ENCODE measurements at places on chromosomes 16 and 17.

DNA sequence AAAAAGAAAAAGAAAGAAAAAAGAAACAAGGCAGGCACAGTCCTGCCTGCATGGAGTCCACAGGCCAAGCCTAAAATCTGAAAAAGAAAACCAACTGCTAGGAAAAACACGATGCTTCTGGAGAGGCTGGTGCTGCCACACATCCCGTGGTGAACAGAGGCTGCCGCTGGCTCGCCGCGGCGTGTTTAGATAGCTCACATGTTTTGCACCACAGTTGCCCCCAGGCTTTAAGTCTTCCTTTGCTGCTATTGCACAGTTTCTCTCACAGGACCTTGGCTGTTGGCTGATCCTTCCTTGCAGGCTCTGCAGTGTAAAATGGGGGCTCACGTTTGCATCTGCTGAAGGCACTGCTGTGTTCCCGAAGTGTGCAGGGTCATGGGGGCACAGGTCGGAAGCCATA lies 8.6 kb downstream of the SLC6A4 start:
- no peak for DNase-seq

DNA sequence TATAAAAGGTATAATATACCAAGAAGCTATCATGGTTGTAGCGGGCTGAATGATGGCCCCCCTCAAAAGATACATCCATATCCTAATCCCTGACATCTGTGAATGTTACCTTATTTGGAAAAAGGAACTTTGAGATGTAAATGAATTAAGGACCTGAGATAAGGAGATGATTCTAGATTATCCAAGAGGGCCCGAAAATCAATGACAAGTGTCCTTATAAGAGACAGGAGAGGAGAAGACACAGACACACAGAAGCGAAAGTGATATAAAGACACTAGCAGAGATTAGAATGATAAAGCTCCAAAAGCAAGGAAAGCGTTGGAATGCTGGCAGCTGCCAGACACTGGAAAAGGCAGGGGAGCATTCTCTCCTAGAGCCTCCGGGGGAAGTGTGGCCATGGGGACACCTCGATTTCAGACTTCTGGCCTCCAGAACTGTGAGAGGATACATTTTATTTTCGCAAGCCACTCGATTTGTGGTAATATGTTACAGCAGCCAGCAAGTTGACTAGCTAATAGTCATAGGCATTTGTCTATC lies 12.5 kb upstream of the GP1BA start:
- DNase-seq, result no peak

GRCh38 chr16:2468725-2469398 lies 2.2 kb upstream of the NTN3 start:
- no peak for DNase-seq

DNA sequence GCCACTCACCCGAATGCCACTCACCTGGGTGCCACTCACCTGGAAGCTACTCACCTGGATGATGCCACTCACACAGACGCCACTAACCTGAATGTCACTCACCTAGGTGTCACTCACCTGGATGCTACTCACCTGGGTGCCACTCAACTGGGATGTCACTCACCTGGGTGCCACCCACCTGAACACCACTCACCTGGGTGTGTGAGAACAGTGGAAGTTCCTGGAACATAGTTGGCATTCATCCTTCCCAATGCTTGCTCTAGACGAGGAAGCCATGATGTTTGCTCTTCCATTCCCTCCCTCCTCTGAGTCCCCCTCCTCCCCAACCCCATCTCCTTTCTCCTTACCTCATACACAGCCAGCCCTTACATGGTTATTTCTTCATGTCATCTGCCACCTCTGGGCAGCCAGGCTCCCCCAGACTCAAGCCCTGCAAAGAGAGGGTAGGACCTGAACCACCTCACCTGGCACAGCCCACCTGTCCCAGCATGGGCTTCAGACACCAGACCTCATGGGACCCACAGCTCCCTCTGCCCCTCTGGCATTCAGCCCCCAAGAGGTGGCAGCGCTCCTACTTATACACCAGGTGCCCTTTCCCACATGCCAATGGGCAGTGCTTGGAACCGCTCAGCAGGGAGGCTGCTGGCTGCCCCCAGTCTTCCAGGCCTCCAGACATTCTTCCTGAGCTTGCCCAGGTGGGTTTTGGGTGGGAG lies 171.8 kb upstream of the FOXF1 start:
- no peak for DNase-seq

GRCh38 chr17:57067781-57068180 lies 17.3 kb upstream of the AKAP1 start:
- no peak for DNase-seq

GRCh38 chr17:72423286-72423589 lies 302.4 kb downstream of the SOX9 start:
- DNase-seq, result no peak

DNA sequence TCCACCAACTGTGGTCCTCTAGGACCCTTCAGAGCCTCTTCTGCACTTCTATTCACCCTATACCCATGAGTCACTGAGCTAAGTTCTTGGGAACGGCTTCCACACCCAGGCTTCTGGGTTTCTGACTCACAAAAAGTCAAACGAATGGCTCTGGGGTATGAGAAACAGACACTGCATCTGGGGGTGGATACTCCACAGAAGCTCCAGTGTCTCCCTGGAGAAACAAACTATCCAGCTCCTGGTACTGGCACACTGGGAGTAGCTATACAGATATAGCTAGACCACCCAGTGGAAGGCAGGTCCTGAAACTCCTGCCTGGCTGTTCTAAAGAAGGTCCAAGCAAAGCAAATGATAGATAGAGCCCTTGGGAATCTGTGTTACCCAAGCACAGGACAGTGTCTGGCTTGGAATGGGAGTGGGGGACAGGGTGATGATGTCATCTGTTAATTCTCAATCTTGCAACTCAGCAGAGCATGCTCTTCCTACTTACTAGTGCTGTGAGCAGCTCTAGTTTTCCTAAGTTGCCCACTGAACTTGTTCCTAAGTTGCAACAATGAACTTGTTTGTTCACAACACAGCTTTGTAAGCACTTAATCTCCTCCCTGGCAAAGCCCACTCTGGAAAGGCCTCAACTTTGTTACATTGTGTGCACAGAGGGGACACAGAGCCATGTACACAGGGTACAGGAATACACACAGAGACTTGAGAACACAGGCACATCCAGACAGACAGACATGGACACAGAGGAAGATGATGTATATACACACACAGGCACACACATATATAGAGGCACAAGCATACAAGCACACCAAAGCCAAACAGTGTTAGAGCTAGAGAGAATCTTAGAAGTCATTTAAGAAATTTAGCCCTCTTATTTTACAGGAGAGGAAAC lies 6.7 kb downstream of the MMP28 start:
- DNase-seq, result peak; percentile 80

GRCh38 chr16:70638814-70639792 lies 7.3 kb upstream of the IL34 start:
- no peak for DNase-seq

- DNase-seq, result no peak
Observed at GRCh38 chr16:75943705-75944514, 217.6 kb upstream of the CPHXL start.

- peak; percentile 55 for DNase-seq
Observed at GRCh38 chr17:48055531-48056245, 7.5 kb downstream of the NFE2L1 start.

DNA sequence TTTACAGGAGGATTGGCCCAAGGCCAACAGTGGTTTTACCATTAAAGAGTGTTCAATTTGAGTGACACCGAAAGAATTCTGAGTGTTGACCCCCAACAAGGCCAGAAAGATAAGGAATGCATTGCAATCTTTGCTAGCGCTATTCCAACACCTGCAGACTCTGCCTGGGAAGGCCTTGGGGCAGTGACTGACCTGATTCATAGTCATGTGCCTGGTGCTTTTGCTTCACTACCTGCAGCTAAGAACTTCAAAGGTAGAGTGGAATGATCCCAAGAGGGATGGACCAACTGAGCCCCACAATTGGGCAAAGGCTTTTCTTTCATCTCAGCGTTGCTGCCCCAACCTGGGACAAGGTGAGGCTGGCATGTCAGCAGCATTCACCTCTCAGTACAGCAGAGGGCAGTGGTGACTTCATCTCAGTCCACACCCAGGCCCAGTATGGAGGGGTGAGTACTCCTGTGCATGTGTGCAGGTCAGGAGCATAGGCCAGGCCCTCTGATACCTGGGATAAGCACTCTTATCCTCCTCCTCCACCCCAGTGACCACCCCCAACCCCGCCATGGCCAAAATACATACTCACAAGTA lies 149.6 kb upstream of the GNAO1 start:
- no peak for DNase-seq

DNA sequence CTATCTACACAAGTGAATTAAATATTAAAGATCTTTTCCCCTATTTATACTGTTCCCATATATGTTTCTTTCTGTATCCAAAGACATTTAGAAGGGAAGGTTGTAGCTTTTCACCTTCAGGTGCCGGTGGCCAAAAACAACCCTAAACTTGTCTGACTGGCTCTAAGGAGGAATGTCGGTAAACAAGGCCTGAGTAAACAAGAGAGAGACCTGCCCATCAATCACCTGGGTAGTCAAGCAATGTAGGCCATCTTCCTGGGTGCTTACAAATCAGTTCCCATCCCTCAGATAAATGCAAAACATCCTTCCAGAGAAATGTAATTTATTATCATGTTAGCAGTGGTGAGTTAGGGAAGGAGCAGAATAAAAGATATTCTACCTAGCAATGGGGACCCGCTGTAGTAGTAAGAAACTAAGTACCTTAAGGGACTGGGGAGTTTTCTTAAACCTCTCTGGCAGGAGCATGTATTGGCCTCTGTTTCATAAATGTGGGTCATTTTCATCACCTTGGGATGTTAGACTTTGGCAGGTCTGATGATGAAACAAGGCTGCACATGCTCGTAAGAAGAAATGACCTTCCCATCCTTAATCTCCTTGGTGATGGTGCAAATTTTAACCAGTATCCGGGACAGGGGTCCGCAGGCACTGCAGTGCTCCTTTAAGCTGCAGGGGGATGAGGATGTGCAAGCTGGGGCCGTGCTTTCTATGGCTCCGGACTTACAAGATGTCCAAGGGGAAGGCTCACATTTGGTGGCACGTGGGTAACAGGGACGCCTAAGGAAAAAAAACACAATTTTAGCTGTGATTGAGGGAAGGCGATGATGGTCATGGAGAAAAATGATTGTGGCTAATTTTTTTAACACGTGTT lies 8.4 kb downstream of the KRT39 start:
- DNase-seq, result no peak

- DNase-seq, result no peak
Observed at GRCh38 chr17:50715471-50715870, 3.9 kb upstream of the LUC7L3 start.

- DNase-seq, result no peak
Observed at GRCh38 chr17:48545539-48545938, 630 bp upstream of the HOXB2 start.

DNA sequence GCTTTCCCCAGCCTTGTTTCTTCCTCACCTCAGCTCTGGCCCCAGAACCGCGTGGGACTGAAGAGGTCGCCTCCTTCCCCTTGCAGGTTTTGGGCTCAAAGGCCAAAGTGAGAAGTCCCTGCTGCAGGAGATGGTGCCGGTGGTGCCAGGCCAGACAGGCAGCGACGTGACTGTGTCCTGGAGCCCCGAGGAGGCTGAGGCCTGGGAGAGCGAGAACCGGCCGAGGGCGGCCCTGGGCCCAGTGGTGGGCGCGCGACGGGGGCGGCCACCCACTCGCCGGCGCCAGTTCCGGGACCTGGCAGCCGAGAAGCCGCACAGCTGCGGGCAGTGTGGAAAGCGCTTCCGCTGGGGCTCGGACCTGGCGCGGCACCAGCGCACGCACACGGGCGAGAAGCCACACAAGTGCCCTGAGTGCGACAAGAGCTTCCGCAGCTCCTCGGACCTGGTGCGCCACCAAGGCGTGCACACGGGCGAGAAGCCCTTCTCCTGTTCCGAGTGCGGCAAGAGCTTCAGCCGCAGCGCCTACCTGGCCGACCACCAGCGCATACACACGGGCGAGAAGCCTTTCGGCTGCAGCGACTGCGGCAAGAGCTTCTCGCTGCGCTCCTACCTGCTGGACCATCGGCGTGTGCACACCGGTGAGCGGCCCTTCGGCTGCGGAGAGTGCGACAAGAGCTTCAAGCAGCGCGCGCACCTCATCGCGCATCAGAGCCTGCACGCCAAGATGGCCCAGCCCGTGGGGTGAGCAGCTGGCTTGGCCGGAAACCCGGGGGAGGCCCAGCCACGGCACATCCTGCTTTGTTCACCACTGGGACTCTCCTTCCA lies 6.0 kb downstream of the ZNF213 start:
- no peak for DNase-seq

- DNase-seq, result no peak
Observed at GRCh38 chr16:17829811-17830210, 359.1 kb upstream of the XYLT1 start.

DNA sequence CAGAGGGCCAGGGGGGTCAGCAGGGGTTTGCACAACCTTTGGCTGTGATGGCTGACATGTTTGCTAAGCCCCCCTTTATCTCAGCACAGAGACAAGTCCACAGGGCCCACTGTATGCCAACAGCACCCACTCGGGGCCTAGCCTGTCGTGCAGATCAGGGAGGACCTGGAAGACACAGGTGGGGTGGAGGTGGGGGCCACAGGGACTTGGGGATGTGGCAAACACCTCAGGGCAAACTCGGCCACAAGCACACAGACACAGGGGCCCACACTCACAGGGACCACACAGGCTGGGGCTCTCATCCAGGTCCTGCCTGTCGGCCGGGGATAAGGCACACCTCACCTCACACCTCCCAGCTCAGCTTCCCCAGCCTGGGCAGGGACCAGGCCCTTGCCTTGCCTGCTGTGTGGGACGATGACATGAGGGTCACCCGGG lies 87.9 kb downstream of the C16orf78 start:
- no peak for DNase-seq

DNA sequence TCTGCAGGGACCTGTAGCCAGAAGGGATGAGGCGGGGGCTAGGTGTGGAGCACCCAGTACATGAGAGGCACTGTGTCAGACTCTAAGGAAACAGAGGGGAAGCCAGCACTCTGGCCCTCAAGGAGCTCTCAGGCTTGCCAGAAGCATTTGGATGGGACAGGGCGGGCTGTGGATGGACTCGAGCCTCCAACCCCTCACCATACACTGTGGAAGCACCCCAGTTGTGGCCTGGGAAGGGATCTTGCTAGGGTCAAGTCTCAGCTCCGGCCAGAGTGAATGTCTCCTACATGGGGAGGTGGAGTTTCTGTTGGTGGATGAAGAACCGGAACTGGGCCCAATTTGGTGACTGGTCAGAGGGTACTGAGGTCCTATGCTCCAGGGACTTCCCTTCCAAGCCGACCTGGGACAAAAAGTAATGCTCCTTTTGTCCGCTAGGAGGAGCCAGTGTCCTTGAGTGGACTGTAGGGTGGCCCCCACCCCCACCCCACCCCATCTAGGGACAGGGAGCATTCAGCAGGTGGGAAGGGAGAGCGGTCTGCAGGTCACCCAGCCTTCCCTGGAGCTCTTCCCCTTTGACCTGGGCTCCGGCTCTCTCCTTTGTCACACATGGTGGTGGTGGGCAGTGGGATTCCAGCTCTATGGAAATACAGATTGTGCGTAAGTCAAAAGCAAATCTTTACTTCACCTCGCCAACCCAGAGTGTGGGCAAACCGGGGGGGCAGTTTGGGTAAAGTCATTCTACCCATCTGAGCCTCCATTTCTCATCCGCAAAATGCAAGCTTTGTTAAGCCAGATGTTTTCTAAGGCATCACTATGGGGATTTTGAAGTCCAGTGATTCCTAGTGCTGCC lies 20.4 kb upstream of the PHB1 start:
- no peak for DNase-seq

- no peak for DNase-seq
Observed at GRCh38 chr17:55228683-55229192, 36.0 kb upstream of the HLF start.
